ENCODE measurements at places on chromosomes 7 and 10.
A peak's percentile ranks its signal among the peaks of the same experiment; 100 is the strongest.

GRCh38 chr10:102752934-102753664, 9.4 kb downstream of the WBP1L start:
- DNase-seq, result no peak

- no peak for DNase-seq
These were observed 373 bp downstream of the DHX32 start for GRCh38 chr10:125880719-125881118.

- no peak for DNase-seq
These were observed 9.4 kb upstream of the TMEM168 start for GRCh38 chr7:112799448-112800120.

DNA sequence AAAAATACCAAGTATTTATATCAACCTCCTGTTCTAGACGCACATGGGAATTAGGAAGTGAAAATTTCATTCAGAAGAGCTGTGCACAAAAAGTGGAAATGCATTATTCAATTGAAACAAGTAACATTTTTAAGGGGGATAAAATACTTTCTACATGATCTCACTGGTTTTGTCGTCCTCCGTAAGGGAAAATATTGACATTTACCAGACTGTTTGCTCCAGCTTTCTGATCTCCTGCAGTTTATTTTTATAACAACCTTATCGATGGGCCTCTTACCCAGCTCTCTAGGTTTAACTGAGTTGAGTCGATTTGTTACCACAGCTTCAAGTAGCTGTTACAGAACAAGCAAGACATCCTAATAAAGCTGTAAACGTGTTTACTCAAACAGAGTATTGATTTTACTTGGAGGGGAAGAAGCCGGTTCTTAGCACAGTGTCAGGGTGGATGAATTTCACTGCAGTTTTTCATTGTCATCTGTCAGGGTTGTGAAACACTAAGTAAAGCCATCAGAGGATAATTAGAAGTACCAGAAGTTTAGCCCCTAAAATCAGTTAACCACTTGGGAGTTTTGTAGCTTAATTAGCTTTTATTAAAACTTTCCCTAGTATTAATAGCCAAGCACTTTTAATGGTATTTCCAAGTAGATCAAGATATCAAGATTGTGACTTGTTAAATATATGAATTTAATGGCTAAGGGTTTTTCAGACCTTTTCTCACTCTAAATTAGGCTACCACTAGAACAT, 142.6 kb upstream of the KAT6B start:
- no peak for DNase-seq

- no peak for DNase-seq
These were observed 1.2 kb downstream of the GTF2IRD1 start for GRCh38 chr7:74454925-74455288.

- no peak for DNase-seq
These were observed 25.1 kb upstream of the FAM20C start for GRCh38 chr7:167090-167855.

DNA sequence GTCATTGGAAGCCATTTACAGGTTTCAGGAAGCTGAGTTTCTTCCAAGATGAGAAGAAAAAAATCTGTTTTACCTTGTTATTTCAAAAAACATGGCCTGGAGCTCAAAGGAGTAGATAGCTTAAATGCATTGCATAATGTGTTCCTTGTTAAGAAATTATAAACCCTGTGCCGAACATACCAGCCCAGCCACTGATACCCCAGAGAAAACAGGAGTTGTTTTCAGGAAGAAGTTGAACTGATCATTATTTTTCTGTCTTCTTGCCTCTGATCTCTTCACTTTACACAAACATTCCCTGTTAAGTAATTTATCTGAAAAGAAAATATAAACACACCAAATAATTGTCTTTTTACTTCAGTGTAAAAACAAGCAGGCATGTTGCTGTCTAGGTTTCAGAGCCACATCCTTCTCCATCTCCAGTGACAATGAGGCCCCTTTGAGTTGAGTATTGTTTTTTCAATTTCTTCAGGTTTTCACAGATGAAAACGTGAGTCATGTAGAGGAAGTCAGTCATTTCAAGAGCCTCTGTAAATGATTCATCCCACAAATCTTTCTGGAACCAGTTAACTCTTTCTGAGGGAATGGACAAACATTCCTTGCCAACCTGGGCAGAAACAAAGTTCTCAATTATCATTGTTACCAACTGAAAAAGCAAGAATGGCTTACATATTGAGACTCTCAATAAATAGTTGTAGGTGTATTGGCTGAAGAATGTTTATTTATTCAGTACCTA, 244.2 kb downstream of the IPMK start:
- DNase-seq, result peak; percentile 93

GRCh38 chr10:13853854-13854253, 267.1 kb downstream of the PRPF18 start:
- DNase-seq, result no peak

DNA sequence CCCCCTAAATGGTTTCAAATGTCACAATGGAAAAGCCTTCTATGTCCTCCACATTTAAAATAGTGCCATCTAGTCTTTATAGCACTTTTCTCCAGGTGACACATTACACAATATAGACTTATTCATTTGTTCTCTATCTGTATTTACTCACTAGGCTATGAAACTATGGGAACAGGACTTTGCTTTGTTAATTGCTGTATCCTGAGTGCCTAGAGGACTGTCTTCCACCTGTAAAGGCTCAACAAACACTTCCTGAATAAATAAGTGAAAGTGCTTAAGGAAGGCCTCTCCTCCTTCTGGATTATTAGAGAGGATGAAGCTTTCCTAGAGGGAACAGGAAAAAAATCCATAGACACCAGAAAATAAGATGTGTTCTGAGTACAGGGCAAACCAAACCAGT, 397.6 kb upstream of the LRRN3 start:
- DNase-seq, result no peak

GRCh38 chr10:116912162-116912561, 62.9 kb downstream of the ENO4 start:
- DNase-seq, result no peak

DNA sequence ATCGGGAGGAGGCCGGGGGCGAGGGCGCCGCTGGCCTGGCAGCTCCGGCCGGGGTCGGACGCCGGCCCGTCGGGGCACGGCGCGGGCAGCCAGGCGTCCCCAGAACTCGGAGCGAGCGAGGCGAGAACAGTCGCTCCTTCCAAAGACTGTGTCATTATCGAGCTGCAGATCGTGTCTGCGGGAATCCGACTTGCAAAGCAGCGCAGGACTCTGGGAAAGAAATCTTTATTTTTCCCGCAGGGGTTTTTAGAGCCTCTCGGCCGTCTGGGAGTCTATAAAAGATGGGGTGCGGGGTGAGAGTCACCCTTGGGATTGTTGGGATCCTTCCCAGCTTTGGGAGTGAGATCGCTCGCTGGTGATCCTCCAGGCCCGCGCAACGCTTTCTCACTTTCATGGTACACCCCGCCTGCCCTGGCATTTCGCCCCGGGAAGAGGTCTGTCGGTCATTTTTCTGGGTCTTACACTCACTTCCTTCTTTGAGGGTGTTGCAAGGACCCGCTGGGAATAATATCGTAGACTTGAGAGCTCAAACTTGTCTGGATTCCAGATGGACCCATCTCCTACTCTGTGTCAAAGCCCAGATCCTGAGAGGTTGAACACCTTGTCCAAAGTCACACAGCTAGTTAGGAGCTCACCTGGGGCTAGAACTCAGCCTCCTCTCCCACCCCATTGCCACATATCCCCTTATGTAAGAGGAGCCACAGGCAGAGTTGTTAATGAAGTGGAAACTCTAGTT, 1.0 kb downstream of the UBTD1 start:
- no peak for DNase-seq

Data from RCC 7860 (cell line).